ENCODE measurements at places on chromosomes 2 and 18.

DNA sequence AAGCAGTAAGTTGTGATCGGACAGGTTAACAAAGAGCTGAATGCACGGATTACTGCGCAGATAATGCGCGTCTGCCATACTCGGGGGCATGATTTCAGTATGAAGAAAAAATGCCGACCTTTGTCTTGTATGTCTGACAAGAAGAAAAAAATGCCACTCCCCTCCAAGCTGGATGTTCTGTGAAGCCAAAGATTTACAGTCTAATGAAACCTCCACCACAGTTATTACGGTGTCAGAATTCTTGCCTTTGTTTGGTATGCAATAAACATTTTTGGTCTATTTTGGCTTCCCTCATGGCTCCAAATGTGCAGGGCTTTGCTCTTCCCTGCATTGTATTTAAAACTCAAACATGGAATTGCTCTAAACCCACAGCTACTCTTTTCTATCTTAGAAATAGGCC, 72.2 kb upstream of the THUMPD2 start:
- DNase-seq, result no peak

DNA sequence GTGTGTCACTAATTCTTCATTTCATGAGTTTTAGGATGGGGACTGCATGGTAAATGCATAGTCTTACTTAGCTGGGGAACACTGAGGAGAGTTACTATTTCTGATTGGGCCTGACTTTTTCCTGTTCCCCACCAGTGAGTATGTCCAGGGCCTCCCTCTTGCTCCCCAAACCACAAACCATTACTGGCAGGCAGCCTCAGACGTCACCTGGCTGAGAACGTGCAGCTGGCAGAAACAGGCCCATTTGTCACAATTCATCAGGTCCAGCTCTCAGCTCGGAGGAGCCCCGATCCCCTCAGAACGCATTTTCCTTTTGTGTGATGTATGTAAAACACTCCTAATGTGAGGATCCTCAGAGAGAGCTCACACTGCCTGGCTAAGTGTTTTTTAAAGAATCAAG, 71.7 kb upstream of the SIX3 start:
- DNase-seq, result no peak

DNA sequence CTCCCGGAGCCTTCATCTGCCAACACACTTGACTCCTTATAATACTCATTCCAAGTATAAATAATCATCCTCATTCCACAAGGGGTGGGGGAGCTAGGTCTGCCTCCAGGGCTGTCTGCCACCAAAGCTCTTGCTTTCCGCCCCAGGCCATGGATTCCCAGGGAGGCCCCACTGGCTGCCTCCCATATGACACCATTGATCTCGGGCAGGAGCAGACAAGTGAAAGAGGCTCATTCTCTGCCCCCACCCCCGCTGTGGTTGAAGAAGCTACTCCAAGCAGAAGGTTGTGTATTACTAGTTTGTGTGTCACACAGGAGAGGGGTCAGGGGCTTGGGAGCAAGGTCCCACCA, 99.5 kb downstream of the MRO start:
- DNase-seq, result no peak

- peak; percentile 40 for DNase-seq
Observed at GRCh38 chr18:596288-596881, 403 bp upstream of the CLUL1 start.

- no peak for DNase-seq
Observed at GRCh38 chr2:168814046-168814445, 11.6 kb downstream of the NOSTRIN start.

DNA sequence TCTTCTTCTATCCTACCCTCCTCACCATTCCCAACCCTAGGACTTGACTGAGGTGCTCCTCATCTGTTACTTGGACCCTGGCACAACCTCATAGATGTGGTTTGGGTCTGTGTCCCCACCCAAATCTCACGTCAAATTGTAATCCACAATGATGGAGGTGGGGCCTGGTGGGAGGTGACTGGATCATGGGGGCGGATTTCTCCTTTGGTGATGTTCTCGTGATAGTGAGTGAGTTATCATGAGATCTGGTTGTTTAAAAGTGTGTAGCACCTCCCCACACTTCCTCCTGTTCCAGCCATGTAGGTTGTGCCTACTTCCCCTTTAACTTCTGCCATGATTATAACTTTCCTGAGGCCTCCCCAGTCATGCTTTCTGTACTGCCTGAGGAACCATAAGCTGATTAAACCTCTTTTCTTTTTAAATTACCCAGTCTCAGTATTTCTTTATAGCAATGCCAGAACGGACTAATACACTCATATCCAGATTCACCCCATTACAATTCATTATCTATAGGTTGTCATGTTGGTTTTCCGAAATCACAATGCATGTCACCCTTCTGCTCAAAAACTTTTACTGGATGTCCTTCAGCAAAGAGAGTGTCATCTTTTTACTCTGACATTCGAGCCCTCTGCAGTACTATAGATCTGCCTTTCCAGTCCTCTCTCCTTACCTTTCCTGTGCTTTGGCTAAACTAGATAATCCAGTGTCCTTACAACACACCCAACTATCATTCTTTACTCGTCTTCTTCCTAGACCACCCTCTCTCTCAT, 45.7 kb downstream of the APOB start:
- DNase-seq, result no peak

- DNase-seq, result no peak
Observed at GRCh38 chr2:5978131-5978751, 286.1 kb downstream of the SOX11 start.

- DNase-seq, result no peak
Observed at GRCh38 chr2:33321236-33321771, 155.1 kb upstream of the RASGRP3 start.

- no peak for DNase-seq
Observed at GRCh38 chr2:217793566-217794132, 209.1 kb downstream of the TNS1 start.

- DNase-seq, result no peak
Observed at GRCh38 chr2:223929571-223930102, 15.5 kb downstream of the WDFY1 start.

GRCh38 chr2:24047703-24048033, 477 bp upstream of the WDCP start:
- DNase-seq, result no peak

DNA sequence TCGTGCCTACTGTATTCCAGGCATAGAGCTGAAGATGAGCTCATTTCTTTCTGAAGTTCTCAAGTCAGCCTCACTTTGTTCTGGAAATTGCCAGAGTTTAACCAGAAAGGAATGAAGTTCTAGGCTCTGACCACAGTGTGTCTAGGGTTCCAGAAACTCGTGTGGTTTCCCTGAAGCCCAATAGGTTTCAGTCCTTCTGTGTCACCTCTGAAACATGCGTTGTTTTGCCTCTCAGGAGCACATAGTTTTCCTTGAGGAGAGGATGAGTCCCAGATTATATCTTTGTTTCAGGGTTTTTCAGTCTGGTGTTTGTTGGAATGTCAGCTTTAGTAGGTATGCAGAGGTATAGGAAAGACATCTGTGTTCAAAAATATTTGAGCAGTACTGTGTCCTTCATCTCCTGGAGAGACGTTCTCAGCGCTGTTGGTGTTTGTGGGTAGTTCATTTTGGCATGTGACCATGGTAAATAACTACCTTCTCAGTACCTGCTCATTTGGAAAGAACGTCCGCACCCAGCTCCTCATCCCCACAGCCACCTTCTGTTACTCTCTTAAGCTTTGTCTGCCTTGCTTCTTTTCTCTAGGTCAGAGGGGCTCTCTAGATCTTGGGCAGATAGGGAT, 56.6 kb downstream of the RALBP1 start:
- no peak for DNase-seq

DNA sequence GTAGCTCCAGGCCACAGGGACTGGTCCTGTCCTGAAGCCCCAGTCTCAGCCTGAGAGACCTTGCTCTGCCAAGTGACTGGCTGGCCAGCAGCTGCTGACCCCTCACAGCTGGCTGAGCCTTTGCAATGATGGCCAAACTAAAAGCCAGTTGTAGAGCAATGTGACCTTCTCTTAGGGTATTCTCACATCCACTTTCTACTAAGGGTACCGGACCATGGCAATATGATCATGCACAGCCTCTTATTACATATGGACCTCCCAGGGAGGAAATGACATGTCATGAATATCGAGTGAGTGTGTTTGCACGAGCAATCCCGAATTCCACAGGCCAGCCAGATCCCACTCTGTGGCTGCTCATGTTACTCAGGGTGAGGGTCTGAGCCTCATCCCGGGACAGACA, 213.9 kb downstream of the VAPA start:
- no peak for DNase-seq

Measured in adrenal gland (tissue), 19 donors.